ENCODE measurements at places on chromosomes 1 and 21. TPM values are rescaled to one million over a fixed set of nuclear protein-coding genes. Genes with fewer than 3 reads are reported as not detected.

GRCh38 chr21:37208056-37208721, 58.9 kb downstream of the VPS26C start:
- peak; percentile 63 for DNase-seq

GRCh38 chr1:2326524-2326923, 64.8 kb downstream of the MORN1 start:
- no peak for DNase-seq

DNA sequence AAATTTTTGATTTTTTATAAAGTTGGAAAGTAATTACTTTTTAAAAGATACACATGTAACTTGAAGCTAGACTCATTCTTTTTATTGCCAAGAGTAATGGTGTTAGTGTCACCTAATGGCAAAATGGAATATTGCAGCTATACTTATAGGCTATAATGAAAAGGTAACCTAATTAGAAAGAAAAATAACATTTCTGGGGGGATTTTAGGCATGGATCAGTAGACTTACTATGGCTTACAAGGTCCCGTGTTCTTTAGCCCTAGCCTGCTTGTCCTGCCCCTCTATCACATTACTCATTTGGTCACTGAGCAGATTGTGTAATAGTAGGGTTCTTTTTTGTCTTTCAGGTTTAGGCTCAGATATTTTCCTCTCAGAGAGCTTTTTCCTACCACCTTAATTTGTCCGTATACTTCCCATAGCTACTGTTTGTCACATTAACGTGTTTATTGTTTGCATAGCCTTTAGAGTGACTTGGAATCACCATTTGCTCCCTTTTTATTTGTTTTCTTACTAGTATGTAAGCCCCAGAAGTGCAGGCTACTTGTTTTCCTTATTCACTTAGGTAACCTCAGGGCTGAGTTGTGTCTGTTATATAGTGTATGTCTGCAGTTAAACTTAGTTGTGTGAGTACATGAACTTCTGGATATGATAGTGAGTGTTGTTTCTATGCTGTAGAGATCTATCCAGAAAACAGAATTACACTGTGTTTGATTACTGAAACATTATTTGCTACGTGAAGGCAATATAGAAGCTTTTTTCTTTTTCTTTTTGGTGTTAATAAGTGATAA, 58.7 kb downstream of the RABGAP1L start:
- peak; percentile 59 for DNase-seq

DNA sequence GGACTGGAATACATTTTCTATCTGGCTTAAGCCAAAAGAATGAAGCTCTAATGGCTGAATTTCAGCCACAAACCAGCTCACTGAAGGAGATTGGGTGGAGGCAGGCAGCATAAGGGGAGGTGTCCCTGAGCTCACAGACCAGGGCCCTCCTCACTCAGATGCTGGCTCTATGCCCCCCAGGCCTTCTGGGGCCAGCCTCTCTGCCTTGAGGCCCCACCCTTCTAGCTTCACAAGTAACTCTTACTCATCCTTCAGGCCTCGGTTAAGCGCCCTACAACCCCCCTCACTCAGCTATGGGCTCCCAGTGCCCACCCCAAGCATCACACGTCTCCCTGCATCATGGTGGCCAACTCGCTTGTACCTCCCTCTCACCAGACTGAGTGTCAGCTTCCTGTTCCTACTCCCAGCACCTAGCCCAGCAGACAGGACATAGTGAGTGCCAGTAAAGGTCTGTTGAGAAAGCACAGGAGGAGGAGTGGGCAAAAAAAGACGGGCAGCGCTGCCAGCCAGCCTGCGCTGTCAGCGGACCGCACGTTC, 40.8 kb upstream of the GPR157 start:
- peak; percentile 50 for DNase-seq

DNA sequence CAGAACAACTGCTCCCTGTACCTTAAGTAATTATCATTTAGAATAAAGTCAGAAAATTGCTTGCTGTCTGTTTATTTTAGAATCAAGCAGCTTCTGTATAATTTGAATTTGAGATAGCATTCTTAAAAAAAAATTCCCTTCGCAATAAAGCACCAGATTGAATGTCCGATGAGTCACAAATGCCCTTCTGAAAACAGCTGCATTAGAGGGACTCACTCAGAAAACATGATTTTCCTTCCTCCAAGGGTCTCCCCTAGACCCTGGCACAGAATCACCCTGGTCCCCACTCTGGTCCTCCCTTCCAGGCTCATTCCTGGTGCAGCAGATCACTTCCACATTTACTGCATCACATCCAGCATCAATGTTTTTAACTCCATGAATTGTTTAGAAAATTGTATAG, 471.1 kb upstream of the VAMP3 start:
- peak; percentile 88 for DNase-seq

- DNase-seq = no peak
These were observed 11.1 kb upstream of the RIMKLA start for GRCh38 chr1:42369471-42369870.

DNA sequence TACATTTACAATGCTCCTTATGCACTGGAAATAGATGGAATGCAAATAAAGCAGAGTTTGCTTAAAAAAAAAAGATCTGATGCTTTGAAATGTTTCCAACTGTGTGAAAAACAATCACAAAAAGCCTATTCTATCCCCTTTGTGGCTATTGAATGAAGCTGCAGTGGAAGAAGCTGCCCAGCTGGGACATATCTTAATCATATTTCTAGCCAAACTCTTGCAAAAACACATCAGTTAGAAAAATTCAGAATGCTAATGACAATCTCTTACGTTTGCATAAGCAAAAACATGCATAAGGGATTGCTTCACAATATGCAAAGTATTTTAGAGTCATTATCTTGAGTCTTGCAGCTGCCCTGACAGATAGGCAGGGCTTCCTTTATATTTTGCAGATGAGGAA, 526.4 kb upstream of the USP24 start:
- no peak for DNase-seq

DNA sequence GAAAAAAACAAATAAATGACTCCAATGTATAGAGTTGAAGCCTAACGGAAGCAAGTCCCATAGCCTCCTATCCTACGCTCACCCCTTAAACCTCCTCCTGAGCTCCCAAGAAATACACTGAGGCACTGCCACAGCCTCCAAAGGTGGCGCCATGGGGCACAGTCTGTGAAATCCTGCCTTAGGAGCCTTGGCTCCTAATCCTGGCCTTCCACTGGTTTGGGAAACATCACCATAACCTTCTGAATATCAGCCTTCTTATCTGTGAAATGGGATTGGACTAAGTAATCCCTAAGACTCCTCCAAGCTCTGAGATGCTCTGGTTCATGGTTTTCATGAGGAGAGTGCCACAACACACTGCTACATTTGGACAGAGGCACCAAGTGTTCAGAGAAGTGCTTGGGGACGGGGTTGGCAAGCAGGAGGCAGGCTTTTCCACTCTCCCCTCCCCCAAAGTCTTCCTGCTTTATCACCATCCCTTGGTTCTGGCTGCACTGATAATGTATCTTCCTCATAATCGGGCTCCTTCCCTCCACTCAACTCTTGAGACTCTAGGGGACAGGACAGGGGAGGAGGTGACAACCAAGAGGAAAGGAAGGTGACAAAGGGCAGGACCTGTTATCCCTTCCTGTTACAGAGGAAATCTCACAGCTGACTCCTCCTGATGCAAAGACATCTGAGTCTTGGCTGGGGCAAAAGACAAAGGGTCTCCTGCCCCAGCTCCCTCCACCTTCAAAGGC, 2.7 kb downstream of the SLAMF7 start:
- DNase-seq = no peak

GRCh38 chr21:25297117-25297516, 310.2 kb downstream of the MRPL39 start:
- no peak for DNase-seq

DNA sequence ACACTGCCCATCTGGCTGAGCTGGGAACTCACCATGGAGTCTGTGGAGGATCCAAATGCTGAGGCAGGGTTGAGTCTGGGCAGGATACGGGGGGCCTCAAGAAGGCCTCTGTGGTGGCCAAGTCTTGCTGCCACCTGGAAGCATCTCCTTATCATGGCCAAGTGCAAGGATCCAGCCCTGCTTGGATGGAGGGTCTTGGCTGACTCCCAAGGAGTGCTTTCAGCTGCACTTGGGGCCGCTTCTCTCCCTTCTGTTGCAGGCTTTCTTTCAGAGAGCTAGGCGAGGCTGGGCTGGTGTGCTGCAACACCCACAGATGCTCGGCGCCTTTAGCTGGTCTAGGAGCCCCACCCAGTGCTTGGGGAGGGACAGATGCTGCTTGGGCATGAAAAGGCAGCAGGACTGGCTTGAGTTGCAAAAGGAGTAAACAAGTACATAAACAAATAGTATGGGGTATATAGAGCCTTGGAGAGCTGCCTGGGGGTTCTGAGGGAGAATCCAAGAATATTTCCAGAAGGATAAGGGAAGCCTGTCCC, at the start of gene THEM5:
Gene THEM5, minus strand, starts transcription at position 302 of the 533 bp plus-strand sequence. Its CDS starts 147 bp downstream, at position 155.
- peak; percentile 51 for DNase-seq

- DNase-seq = no peak
These were observed 51.5 kb downstream of the CAPN2 start for GRCh38 chr1:223763881-223764280.

DNA sequence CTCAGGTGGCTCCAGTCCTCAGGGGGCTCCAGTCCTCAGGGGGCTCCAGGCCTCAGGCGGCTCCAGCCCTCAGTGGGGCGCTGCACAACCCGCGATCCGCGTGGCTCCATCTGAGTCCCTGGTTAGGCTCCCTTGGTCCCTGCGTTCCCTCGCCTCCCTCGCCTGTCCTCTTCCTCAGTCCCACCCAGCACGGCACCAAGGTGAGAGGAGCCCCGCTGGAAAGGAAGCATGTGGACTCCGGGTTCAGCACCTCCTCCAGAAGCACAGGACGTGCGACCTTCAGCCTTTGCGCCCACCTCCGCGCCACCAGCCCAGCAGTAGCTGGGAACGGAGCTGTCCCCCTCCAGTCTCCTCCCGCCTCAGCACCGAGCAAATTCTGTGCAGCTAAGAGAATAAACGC, 8.1 kb upstream of the OR2M5 start:
- DNase-seq = no peak

MPL gene
- not detected for polyA plus RNA-seq

GLIS1 gene
- polyA plus RNA-seq = 0.61 TPM

LRRC39 gene
- 0.21 TPM for polyA plus RNA-seq

COL8A2 gene
- polyA plus RNA-seq = 2.9 TPM

S100A7 gene
- polyA plus RNA-seq = not detected

NGF gene
- 55.0 TPM for polyA plus RNA-seq

GBP4 gene
- polyA plus RNA-seq = 0.03 TPM

SHISAL2A gene
- polyA plus RNA-seq = not detected

Measured in GM23248 (cell line).